Putamen (tissue), 1 donor: ENCODE measurements at places on chromosomes 5 and 9.

- DNase-seq = no peak
Observed at GRCh38 chr5:1923341-1923740, 40.6 kb upstream of the IRX4 start.

DNA sequence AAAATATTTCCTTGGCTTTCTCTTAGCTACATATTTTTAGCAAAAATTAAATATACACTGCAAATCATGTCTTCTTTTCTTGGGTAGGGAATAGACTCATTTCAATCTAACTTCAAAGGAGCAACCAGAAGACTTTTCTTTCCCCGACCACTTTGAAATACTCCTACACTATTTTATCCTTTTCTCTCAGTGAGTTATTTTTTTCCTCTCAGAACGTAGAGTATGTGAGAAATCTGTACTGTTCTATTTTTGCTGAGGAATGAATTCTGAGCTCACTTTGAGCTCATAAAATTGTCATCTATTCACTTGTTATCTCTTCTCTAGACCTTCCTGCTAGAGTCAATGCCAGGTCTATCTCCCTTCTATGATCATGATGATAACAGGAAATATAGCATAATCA, 22.2 kb upstream of the DAPK1 start:
- DNase-seq = no peak

DNA sequence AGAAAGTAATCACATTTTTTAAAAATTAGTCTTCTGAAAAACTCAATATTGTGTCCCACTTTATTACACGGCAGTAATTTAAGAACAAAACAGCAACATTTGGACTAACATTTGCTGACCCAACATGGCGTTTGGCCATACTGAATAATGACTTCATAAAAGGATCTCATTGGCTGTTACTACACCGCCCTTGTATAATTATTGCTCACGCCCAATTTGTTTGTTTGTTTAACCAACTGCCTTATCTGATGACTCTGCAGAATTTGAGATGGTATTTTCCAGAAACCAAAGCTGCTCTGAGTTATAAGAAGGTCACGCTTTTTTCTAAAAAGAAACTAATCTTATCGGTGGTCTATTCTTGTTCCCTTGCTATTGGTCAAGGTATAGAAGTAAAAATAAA, 200.2 kb upstream of the TARS1 start:
- no peak for DNase-seq

DNA sequence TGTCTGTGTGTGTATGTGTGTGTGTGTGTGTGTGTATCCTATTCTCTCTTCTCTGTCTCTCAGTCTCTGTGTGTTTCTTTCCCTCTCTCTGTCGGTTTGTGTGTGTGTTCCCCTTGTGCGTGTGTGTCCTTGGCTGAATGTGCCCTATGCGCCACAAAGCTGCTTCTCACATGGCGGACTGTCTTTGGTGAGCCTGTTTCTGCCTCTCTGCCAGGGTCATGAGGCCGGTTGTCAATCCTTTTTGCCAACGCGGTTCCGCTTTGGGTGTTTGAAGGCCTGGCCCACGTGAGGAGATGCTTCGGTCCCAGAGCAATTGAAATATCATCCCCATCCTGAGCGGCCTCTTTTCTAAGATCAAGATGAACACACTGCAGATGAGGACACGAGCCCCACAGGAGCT, 476.0 kb downstream of the SPATA31A7 start:
- DNase-seq = no peak
